ENCODE measurements at places on chromosomes 7 and 10. TPM values are rescaled to one million over a fixed set of nuclear protein-coding genes. Genes with fewer than 3 reads are reported as not detected.

DNA sequence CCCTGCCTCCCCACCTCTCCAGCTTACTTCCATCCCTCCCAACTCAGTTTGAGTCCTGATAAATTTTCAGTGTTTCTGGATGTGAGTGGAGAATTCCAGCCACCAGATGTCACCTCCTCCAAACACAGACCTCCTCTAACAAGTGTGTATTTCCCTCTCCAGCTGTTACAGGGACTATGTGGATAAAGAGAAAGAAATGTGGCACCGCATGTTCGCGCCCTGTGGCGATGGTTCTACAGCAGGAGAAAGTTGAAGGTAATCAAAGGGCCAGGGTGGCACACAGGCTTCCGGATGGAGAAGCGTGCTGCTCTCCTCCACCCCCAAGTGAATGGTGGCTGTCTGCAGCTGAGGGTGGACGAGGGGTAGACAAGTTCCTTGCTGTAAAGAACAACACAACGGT lies 14.7 kb downstream of the FKBP6 start:
- DNase-seq: no peak

GRCh38 chr10:123133541-123134342 lies 2.0 kb upstream of the HMX3 start:
- DNase-seq: no peak

GRCh38 chr7:129438281-129438838 lies 4.1 kb downstream of the STRIP2 start:
- no peak for DNase-seq

Gene UPK3B
- total RNA-seq: 5.9 TPM

Measured in breast epithelium (tissue), 4 donors.